Naive B cell (primary cell): ENCODE measurements at places on chromosomes 13 and 19. TPM values are rescaled to one million over a fixed set of nuclear protein-coding genes. Genes with fewer than 3 reads are reported as not detected.

LYPD5 gene
- polyA plus RNA-seq, result not detected

GRCh38 chr19:35114353-35115176 is 1.1 kb upstream of the FXYD3 start:
- no peaks in the 10 kb centered on the region for H3K27me3 ChIP-seq
- H3K27ac ChIP-seq, result no peak overlapping the region
- DNase-seq, result peak; percentile 64
- peaks cover 6% of the 10 kb centered on the region for H3K4me1 ChIP-seq
- no peaks in the 10 kb centered on the region for H3K36me3 ChIP-seq

DNA sequence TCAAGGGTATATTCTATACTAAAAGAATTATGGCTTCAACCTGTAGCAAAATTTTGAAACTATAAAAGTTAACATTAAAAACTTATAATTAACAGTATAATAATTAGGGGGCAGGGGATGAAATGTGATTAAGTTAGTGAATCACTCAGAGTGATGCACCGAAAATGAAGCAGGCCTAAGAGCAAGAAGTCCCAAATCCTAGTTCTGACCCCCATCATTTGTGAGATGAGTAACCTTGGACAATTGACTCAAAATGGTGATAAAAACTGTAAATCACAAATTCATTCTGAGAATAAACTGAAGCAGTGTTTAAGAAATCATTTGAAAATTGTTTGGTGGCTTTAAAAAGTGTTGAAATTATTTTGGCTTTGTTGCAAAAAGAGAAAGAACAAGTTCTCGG is 56.8 kb downstream of the KLF12 start:
- no peak overlapping the region for H3K27ac ChIP-seq
- H3K4me1 ChIP-seq, result peaks cover 46% of the 10 kb centered on the region
- H3K36me3 ChIP-seq, result peaks cover under 1% of the 10 kb centered on the region

- peaks cover 47% of the 10 kb centered on the region for H3K27me3 ChIP-seq
- peak overlapping the region; percentile 67 for H3K4me3 ChIP-seq
- H3K27ac ChIP-seq, result no peak overlapping the region
- peaks cover 25% of the 10 kb centered on the region for H3K4me1 ChIP-seq
- H3K36me3 ChIP-seq, result no peaks in the 10 kb centered on the region
Measured at GRCh38 chr13:102399791-102400674, 1.8 kb downstream of the FGF14 start.

DNA sequence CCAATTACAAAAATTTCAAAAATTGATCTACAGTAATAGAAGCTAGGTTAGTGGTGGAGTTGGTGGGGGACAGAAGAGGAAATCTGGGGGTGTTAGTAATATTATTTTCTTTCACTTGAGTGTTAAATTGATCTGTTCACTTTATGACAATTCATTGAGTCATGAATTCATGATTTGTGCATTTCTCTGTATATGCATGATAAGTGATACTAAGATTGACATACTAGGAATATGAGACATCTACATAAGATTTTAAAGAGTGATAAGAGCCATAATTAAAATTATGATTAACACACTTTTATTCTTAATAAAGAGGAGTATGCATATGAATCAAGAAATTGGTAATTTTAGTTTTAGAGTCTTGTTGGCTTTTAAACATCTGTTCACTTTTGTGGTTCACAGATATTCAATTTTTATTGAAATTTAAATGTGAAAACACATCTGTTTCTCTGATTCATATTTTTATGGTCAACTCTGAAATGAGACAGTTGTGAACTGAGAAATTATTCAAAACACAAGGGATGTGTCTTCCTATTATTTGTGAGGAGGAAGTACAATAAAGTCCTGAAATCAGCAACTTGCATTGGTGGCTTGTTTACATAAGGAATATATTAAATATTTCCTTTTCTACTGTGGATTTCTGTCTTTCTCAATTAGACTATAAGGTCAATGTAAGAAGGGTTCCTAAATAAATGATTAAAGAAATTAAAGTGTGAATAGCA is 196.5 kb downstream of the ITGBL1 start:
- no peak overlapping the region for H3K27ac ChIP-seq
- DNase-seq, result no peak
- no peak overlapping the region for H3K4me3 ChIP-seq
- H3K27me3 ChIP-seq, result peaks cover 10% of the 10 kb centered on the region
- no peaks in the 10 kb centered on the region for H3K36me3 ChIP-seq
- no peaks in the 10 kb centered on the region for H3K4me1 ChIP-seq

DNA sequence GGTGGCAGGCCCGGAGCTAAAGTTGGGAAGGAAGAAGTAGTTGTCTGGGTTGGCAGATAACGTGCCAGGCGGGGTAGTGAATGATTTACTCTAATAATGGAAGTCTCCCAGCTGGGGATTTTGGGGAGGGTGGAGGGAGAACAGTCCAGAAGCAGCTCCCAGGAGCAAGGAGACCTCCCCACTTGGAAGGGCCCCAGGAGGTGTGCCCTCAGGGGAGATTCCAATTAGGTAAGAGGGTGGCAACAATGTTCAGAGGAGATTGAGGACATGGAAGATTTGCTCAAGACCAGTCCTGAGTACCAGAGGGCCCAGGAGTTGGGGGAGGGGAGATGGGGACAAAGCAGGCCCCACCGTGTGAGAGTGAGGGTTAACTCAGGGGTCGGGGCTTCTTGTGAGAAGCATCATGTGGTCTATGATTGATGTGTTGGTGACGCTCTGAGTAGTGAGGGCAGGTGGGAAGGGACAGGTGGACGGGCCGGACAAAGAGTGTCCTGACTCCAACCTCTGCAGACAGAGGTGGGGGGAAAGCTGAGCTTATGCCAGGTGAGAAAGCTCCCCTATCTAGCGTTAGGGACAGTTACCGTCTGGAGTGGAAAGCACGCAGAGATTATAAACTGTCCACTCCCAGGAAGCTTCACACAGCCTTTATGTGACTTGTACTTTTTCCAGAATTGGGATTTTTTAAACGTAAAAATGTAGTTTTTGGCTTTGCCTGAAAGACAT is 3.5 kb downstream of the SPINT2 start:
- H3K27me3 ChIP-seq, result no peaks in the 10 kb centered on the region
- H3K36me3 ChIP-seq, result no peaks in the 10 kb centered on the region
- DNase-seq, result no peak
- H3K4me3 ChIP-seq, result peak overlapping the region; percentile 37

GRCh38 chr13:78586706-78587105 is 16.6 kb downstream of the POU4F1 start:
- peak overlapping the region; percentile 9 for H3K4me3 ChIP-seq
- H3K4me1 ChIP-seq, result peaks cover 4% of the 10 kb centered on the region
- H3K27me3 ChIP-seq, result peaks cover 66% of the 10 kb centered on the region
- no peak for DNase-seq

DNA sequence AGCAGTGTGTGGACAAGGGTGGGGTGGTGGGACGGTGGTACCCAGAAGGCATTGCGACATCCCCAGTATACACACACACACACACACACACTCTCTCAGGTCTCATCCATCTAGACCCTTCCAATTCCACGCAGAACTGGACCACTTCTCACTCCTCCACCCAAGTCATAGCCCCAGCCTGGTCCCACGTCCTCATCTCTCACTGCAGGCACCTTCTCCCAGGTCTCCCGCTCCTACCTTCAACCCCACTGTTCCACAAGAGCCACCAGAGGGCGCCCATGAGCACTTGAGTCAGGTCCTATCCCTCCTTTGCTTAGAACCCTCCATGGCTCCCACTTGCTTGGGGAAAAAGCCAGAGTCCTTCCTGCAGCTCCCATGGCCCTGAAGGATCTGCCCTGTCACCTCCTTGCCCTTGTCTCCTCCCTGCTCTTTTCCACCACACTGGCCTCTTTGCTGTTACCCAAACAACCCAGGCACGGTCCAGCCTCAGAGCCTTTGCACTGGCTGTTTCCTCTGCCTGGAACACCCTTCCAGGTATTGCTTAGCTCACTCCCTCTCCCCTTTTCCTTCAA is 62.6 kb downstream of the IER2 start:
- H3K4me1 ChIP-seq, result peaks cover 48% of the 10 kb centered on the region
- peak; percentile 57 for DNase-seq
- no peaks in the 10 kb centered on the region for H3K27me3 ChIP-seq
- H3K36me3 ChIP-seq, result no peaks in the 10 kb centered on the region
- peak overlapping the region; percentile 8 for H3K27ac ChIP-seq
- H3K4me3 ChIP-seq, result peak overlapping the region; percentile 80

GRCh38 chr13:111156421-111156820 is 41.3 kb downstream of the ARHGEF7 start:
- DNase-seq, result no peak
- no peak overlapping the region for H3K4me3 ChIP-seq
- H3K4me1 ChIP-seq, result peaks cover 25% of the 10 kb centered on the region
- H3K27me3 ChIP-seq, result no peaks in the 10 kb centered on the region
- H3K27ac ChIP-seq, result peak overlapping the region; percentile 66

GRCh38 chr19:33473653-33474305 is 47.8 kb downstream of the PEPD start:
- H3K27ac ChIP-seq, result no peak overlapping the region
- DNase-seq, result no peak
